ENCODE measurements at places on chromosomes 12 and 14.

DNA sequence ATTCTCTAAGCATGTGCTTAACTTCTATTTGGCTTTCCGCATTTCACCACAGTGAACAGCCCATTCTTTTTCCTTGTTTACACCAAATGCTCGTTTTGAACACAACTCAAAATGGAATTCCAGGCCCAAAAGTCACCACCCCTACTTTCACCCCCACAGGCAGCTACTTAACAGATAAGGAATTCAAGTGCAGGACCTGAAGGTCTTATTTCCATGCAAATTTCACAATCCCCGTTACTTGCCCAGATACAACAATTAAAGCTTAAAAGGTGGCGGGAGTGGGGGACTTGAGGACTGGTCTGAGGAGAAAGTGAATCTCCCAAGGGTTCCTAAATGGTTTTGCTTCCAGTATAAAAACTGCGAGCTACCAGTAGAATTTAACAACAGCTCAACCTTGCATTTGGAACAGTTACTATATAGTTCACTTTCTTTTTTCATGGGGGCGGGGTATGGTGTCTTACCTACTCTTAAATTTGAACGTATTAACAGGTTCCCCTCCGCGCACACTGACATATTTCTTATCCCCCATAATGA is 3.7 kb downstream of the USP44 start:
- peak; percentile 57 for DNase-seq

DNA sequence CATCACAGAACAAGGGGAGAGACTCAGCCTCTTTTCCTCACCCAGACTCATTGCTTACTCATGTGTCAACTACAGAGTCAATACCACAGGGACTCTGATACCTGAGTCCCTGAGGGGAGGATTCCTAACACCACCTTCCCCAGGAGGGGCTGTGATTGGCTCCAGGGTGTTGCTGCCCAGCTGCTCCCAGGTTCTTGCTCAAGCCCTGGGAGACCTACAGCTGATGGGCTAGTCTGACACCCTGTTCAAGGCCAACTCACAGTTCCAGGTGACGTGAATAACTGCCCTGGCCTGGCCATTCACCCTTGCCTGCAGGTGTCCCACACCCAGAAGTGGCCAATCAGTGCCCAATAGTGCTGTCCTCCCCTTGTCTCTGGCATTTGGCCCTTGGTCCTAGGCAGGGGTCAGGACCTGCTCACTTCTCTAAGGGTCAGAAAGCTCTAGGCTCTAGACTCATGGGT is 8.6 kb downstream of the SPRYD4 start:
- no peak for DNase-seq

DNA sequence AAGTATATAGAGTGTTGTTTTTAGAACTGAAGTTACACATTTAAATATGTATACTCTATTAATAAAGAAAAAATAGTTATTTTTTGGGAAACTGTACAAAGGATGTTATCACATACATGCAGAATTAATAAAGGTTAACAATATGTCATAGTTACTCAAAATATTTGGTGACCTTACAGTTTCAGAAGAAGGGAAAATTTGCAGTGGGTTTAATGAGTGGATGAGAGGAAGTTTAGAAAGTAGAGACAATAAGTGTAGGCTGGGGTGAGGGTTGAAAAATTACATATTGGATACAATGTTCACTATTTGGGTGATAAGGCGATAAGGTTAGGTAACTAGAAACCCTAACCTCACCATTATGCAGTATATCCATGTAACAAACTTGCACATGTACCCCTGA is 13.5 kb downstream of the WNK1 start:
- no peak for DNase-seq

DNA sequence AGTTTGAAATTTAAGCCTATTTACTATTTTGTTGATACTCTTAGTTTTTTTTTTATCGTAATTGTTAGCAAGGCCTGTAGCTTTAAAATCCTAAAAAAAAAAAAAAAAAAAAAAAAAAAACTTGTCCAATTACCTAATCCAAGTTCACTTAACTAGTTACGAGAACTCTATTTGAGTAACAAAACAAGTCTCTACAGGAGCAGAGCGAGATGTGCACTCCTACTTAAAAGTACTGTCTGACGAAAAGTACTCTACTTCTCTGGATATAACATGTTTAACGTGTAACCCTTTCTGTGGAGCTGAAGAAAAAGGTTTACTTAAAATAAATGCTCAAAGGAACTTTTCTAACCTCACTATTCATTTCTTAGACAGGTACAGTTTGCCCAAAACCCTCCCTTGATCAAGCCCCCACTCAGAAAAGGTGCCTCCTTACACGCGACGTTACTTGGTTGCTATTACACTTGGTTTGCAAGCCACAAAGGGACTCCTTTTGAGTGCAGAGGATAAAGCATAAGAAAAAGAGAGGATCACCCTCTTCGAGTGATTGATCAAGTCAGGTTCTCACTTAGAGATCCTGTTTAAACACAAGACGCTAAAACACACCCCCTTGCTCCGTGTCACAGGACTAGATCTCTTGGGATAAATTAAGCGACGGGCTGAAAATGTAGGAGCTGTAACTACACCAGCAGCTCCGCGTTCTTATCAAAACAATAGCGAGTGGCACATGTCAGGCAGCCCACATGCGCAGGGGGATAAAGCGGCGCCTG is 2.2 kb downstream of the BAZ1A start:
- peak; percentile 73 for DNase-seq

DNA sequence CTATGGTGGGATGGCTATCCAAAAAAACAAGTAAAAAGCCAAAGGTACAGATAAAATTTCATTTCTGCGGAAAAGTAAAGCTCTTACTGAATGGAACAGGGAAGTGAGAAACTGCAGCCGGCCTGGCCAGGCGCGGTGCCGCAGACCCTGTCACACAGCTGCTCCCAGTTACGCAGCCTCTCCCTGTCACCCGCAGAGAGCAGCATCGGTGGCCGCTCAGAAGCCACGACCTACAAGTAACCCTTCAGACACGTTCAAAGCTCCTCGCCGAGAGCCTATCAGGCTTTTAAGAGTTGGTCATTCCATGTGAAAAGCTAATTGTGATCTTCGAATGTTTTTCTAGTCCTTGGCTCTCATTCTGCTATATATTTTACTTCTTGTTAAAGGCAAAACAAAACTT is 11.0 kb upstream of the ANKLE2 start:
- DNase-seq = no peak

- peak; percentile 40 for DNase-seq
These were observed 43.9 kb upstream of the SLC2A13 start for GRCh38 chr12:40149673-40150260.

DNA sequence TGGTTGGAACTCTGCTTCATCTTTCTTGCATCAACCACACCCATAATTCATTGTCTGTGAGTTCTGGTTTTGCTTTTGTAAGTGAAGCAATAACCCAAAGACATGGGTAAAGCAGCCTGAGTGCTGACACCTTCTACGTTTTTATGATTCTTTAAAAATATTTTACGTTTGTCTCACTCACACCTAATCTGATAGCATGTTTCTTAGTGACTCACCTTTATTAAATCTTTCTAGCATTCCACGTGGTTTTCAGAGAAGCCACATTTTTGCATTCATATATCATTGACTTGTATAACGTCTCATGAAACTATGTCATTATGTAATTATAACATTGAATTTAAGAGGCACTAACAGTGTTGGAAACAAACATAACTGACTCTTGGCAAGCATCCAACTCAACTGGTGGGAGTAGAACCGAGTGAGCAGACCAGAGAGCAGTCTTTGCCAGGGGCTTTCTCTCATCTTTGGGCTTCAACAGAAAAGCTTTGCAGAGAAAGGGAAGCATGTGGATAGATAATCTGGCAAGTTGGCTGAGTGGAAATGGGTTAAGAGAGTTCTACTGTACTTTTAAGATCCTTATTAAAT is 118.8 kb downstream of the TPH2 start:
- DNase-seq = no peak

- peak; percentile 85 for DNase-seq
These were observed at the start of gene GLS2 for GRCh38 chr12:56488041-56488955. Gene GLS2 (minus strand): TSS chr12:56488161. CDS start chr12:56488118, 43 bp downstream.

- no peak for DNase-seq
These were observed 324.4 kb downstream of the PDZRN4 start for GRCh38 chr12:41512497-41512896.

- no peak for DNase-seq
These were observed 23.7 kb downstream of the CDC42BPB start for GRCh38 chr14:103033681-103034096.

GRCh38 chr14:104103446-104104075 is 18.1 kb downstream of the ASPG start:
- DNase-seq = no peak

DNA sequence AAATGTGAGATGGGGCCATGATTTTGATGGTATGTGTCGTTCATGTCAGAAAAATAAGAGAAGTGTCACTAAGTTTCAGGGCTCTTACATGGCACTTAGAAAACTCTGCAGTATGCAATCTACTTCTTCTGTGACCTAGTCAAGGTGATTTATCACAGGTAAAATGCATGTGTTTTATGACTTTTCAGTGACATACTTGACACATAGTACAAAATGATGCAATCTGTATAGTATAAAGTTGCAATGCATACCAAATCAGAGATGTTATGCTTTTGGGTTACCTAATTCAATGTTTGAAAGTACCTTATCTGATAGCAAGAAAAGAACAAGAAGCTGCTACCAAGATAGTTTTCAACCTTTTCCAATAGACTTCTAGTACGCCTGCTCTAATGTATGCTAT is 21.9 kb upstream of the ARHGAP5 start:
- DNase-seq = no peak

- DNase-seq = no peak
These were observed 620 bp upstream of the NID2 start for GRCh38 chr14:52069307-52070050.

GRCh38 chr12:46523863-46524770 is 151.5 kb upstream of the SLC38A2 start:
- DNase-seq = peak; percentile 98

- DNase-seq = no peak
These were observed 6.7 kb upstream of the BTBD6 start for GRCh38 chr14:105241641-105242040.

DNA sequence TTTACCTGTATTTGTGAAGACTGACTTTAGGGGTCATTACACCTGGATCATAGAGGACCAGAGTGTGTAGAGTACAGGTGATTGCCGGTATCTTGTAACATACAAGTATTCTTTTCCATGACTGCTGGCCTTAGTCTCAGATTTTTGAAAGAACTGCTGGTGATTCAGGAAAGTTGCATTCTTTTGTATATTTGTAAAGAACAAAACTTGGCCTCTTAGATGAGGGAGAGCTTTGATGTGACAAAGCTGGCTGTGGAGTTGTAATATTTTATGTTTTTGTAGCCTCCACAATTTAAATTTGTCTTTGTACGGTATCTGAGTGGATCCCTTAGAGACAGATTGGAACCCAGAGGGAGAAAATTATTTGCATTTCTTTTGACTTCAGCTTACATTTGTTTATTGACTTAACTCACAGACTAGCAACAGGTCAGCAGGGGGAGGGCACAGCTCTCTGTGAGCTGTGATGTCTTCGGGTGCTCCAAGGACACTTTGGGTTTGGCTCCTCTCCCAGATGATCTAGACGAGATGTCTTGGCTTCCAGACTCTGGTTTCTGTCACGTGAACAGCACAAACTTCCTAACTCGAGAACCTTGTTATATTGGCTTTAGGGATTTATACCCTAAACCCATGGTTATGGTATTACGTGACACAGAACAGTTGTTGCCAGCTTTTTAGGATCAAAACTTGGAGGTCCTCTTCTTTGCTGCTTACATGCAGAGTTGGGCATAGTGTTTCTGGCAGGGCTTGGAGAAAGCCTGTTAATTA is 65.9 kb downstream of the DAAM1 start:
- DNase-seq = peak; percentile 95

DNA sequence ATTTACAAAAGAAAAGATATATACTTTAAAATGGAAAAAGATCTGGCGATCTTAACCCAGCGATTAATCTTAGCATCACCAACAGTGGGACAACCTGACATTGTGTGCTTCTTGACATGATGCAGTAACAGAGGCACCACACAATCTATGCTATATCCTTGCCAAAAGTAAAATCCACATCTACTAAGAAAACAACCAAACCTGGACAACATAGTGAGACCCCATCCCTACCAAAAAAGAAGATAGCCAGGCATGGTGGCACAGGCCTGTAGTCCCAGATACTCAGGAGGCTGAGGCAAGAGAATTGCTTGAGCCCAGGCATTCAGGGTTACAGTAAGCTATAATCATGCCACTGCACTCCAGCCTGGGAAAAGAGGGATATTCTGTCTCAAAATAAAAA is 50.5 kb downstream of the SINHCAF start:
- no peak for DNase-seq

- no peak for DNase-seq
These were observed 104.0 kb downstream of the CCDC91 start for GRCh38 chr12:28294300-28294699.

- no peak for DNase-seq
These were observed 31.7 kb downstream of the SMOC1 start for GRCh38 chr14:69910871-69911270.

DNA sequence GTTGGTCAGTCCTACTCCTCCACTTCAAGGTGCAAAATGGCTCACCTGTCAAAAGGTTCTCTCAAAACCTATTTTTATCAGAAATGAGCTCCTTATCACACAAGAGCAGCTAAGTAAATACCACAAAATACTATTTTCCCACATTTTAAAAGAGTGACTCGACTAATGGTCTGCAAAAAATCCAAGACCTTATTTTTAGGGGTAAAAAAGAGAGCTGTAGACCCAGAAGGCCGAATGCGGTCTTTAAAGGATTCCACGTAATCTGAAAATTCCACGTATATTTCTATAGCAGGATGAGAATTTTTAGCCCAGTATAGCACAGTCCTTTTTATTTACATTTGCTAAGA is 3.8 kb downstream of the C14orf93 start:
- peak; percentile 11 for DNase-seq

DNA sequence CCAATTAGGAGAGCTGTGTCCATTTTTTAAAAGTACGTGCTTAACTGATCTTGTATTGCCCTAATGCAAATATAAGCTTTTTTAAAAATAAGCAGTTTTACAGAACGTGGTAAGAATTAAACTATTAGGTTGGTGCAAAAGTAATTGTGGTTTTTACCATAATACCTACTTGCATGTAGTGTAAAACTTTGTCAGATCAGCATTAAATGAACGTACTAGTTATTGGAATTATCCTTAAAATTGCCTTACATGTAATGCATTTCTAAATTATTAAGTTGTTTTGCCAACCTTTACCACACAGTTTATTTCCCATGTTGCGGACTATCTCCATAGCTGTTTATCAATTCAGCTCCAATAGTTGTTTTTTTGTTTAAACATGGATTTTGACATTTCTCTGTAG is 10.9 kb downstream of the CAND1 start:
- DNase-seq = no peak

GRCh38 chr12:7434670-7435069 is 9.3 kb downstream of the CD163L1 start:
- no peak for DNase-seq

GRCh38 chr12:112711026-112711425 is 80.5 kb upstream of the RPH3A start:
- no peak for DNase-seq

DNA sequence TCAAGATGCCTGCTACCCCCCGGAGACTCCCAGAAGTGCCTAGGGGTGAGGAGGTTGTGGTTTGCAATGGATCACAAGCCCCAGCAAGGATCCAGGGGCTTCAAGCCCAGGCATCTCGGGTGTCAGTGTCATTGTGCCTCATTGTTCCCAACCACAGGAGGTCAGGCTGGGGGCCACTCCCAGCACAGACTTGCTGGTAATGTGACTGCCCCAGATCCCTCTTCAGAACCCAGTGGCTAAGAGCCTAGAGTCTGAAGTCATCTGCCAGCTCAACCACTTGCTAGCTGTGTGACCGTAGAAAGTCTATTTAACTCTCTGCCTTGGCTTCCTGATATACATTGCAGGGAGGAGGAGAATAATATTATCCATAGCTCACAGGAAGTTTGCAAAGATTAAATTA is 7.7 kb upstream of the ASB2 start:
- peak; percentile 84 for DNase-seq

Data from GM23248 (cell line).